ENCODE measurements at places on chromosomes 16 and 17.

- no peak for DNase-seq
Measured at GRCh38 chr17:2637422-2637821, 44.0 kb downstream of the PAFAH1B1 start.

DNA sequence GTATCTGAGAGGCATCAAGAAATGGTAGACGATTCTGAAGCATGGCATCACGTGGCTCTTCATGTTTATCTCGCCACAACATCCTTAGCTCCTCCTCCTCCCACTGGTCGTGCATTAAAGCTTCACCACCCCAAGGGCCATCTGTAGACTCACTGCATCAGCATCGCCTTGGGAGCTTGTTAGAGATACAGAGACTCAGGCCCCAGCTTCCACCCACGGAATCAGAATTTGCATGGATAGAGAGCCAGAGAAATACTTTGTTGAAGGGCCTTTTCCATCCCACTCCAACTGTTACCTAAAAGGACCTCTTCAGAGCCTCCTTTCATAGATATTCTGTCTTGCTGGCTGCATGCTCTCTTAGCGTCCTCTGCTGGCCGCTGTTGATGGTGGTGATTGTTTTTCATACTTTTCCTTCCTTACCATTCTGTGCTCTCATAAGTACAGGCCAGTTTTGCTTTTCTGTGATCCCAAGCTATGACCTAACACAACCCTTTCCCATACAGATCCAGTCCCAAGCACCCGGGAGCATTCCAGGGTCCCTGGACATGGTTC, 1049.4 kb upstream of the EEF2KMT start:
- DNase-seq = no peak

DNA sequence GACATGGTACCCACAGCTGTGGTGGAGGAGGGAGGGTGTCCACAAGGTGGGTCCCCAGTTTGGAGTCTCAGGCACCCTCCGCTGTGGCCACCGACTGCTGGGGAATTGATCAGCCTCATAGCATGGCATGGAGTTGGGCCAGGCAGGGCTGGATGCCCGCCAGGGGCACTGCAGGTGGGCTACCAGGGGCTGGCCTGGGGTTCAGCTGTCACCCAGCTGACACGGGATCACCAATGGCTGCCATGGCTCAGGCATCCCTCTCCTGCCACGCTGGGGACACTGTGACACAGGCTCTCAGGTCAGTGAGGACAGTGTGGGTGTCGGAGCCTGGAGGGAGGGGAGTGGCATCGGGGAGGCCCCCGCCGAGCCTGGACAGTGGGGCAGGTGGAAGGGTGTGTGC, 19.8 kb upstream of the SSTR5 start:
- no peak for DNase-seq

- no peak for DNase-seq
Measured at GRCh38 chr16:17784073-17784472, 313.3 kb upstream of the XYLT1 start.

All from DMS79 (cell line).